ENCODE measurements at places on chromosomes 13 and 19.

DNA sequence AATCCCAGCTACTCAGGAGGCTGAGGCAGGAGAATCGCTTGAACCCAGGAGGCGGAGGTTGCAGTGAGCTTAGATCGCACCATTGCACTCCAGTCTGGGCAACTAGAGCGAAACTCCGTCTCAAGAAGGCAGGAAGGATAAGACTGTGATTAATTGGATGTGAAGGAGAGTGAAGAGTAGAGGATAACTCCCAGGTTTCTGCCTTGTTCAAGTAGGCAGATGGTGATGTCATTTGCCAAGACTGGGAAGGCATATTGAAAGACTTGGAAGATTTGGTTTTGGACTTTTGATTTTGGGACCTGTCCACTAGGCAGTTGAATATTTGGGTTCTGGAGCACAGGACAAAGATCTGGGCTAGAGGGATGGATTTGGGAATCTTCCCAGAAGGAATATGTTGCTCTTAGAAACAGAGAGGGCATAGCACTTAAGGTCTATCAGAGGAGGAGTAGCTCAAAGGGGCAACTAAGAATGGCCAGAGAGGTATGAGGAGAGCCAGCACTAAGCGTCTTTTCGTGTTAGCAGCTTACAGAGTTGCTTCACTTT lies 20.0 kb downstream of the GARRE1 start:
- DNase-seq: no peak

- DNase-seq: peak; percentile 27
These were observed 16.0 kb upstream of the MRI1 start for GRCh38 chr19:13748169-13748828.

GRCh38 chr13:67620665-67621064 lies 390.5 kb upstream of the PCDH9 start:
- DNase-seq: no peak

DNA sequence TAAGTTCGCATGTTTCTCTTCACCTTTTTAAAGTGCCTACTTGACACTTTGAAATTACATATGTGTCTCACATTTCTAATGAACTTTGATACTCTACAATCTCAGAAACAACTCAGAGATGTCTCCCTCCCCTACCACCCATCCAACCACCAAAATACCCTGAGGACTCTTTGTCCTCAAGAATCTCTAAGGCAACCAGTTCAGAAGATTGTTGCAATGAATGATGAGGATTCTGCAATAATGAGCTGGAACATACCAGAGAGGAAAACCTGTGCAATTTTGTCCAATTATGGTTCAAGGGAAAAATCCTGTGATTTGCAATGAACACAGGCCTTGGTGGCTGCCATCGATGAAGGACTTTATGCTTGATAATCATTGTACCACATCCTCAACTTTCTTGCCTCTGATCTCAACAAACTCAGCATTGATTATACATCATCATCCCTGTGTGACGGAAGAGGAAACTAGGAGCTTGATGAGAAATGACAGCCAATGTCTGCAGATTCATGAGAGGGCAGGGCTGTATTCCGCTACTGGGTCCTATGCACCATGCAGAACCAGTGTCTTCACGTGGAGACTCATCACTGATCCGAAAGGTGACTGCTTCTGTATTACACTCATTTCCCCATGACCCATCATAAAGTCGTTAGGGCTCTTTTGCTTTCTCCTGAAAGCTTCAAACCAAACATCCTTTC lies 1.1 kb downstream of the FPR1 start:
- no peak for DNase-seq

GRCh38 chr19:5333581-5334365 lies 6.8 kb downstream of the PTPRS start:
- no peak for DNase-seq

DNA sequence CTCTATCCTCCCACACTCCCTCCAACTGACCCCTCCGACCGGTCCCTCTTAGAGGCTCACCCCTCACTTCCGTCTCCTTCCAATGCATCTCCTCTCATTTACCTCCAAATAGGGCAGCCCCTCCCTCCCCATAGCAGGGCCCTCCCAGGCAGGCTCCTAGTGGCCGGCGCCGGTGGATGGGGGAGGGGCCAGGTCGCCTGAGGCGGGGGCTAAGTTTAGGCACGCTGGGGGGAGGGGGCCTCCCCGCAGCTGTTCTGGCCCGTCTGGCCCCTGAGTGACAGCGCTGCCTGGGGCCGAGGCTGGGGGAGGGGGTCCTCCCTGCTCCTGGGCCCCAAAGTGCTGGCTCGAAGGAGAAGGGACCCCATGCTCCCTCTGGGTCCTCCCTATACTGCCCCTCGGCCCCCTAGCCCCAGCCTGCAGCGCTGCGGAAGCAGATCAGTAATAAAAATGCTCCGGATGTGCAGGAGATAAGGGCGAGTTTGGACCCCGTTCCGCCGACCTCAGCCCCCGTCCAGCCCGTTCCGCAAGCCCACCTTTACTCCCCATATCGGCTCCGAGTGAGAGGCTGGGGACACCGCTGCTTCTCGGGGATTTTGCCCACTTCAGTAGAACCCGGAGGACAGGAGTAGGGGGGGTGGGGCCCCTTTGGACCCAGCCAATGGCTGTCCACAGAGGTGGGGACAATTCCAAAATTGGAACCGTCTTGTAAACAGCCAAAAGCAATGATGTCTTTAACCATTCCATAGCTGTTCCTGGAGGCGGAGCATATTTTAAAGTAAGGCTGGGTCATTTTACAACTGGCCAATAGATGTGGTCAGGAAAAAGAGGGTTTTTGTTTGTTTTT lies 4.0 kb downstream of the RTN2 start:
- peak; percentile 92 for DNase-seq
